ENCODE measurements at places on chromosomes 12 and 14.

- H3K4me3 ChIP-seq: no peak overlapping the region
- no peaks in the 10 kb centered on the region for H3K4me1 ChIP-seq
- DNase-seq: no peak
- no peak overlapping the region for H3K27ac ChIP-seq
Observed at GRCh38 chr12:40222247-40222646, 2.5 kb upstream of the LRRK2 start.

DNA sequence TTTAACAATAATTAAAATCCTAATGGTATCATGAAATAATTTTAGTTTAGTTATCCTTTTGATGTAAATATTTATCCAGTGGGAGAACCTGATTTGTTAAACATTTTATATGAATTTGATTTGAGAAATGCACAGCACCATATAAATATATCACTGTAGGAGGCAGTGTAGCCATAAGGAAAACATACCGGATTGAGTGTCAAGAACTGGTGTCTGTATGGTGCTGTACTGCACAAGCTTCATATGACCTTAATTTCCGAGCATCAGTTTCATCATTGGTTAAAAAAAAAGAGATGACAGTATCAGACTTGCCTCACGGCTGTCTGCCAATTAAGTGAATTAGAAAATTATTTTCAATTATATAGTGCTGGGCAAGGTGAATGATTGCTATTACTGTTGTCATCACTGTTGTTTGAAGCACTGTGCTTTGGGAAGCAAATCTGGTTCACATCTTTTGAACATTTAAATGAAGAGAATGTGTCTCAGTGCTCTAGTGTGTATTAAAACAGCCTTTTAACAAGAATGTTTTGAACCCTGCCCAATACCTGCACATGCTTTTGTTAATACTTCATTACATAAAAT lies 72.1 kb downstream of the TMTC2 start:
- H3K27me3 ChIP-seq: no peaks in the 10 kb centered on the region
- no peaks in the 10 kb centered on the region for H3K36me3 ChIP-seq
- DNase-seq: no peak

DNA sequence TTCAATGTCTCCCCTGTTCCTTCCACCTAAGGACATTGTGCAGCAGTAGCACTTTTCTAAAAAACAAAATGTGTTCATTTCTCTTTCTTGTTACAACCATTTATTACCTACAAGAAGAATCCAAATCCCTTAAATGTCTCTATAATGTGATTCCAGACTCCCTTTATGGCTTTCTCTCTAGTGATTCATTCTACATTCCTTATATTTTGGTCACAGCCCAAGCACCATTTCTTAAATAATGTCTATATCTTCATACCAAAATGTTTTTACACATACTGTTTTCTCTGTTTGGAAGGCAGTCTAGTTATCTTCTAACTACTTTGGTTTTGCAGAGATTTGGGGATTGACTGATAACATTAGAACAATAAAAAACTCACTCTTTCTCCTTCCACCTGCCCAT lies 1037.3 kb upstream of the FLRT2 start:
- H3K27ac ChIP-seq: no peak overlapping the region
- no peaks in the 10 kb centered on the region for H3K4me1 ChIP-seq
- no peaks in the 10 kb centered on the region for H3K27me3 ChIP-seq
- no peak for DNase-seq
- no peak overlapping the region for H3K4me3 ChIP-seq
- no peaks in the 10 kb centered on the region for H3K36me3 ChIP-seq

GRCh38 chr12:132367071-132367851 lies 37.9 kb upstream of the GALNT9 start:
- no peaks in the 10 kb centered on the region for H3K4me1 ChIP-seq
- DNase-seq: no peak
- H3K27me3 ChIP-seq: no peaks in the 10 kb centered on the region
- no peak overlapping the region for H3K4me3 ChIP-seq
- H3K36me3 ChIP-seq: no peaks in the 10 kb centered on the region
- no peak overlapping the region for H3K27ac ChIP-seq

DNA sequence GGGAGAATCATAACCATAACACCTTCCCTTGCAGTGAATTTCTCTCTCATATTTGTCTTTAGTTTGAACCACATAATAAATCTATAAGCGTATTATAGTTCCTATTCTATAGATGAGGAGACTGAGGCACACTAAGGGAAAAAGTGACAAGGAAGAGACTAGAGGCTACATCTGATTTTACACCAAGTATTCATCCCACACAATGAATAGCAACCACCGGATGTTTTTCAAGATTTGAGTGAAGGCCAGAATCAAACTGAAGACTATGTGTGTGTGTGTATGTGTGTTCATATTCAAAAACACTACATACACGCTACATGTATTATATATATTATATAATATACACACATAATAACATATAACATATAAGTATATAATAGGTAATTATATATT lies 4.7 kb downstream of the ASB2 start:
- no peak overlapping the region for H3K4me3 ChIP-seq
- DNase-seq: no peak
- peaks cover 22% of the 10 kb centered on the region for H3K27me3 ChIP-seq
- H3K27ac ChIP-seq: no peak overlapping the region

GRCh38 chr14:76591266-76591665 lies 170.0 kb upstream of the VASH1 start:
- peaks cover 5% of the 10 kb centered on the region for H3K27me3 ChIP-seq
- H3K4me1 ChIP-seq: no peaks in the 10 kb centered on the region
- DNase-seq: no peak
- no peaks in the 10 kb centered on the region for H3K36me3 ChIP-seq
- H3K27ac ChIP-seq: no peak overlapping the region
- no peak overlapping the region for H3K4me3 ChIP-seq

- H3K4me1 ChIP-seq: no peaks in the 10 kb centered on the region
- no peaks in the 10 kb centered on the region for H3K27me3 ChIP-seq
- H3K27ac ChIP-seq: no peak overlapping the region
Observed at GRCh38 chr14:39734306-39734705, 302.1 kb upstream of the FBXO33 start.
